ENCODE measurements at places on chromosomes 16 and 17.

- DNase-seq, result no peak
Observed at GRCh38 chr17:6524520-6524919, 31.8 kb downstream of the PITPNM3 start.

DNA sequence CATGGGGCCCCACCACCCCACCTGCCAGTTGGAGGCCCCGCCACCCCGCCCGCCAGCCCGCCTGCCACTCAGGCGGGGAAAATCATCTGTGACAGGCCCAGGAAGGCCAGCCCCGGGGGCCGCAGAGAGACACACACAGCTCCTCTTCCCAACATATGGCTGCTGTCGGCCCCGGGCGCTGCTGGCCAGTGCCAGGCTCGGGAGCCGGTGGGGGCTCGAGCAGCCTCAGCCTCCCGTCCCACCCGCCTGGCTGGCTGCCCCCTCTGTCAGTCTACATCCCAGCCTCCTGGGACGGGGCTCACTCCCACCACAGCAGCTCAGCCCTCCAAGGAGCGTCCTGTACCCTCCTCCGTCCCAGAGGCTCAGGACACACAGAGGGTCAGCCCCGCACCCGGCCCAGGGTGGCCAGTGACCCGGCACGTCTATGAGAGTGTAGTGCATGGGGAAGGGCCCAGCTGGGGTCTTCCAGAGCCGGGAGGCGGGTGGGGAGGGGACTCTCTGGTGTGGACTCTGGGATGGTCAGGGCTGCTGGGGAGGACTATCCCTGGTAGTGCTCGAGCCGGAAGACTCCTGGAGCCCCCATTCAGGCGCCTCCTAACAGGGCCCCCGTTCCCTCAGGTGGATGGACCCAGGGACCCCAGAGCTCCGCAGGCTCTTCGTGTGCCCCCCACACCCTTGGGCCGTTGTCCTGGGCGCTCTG lies 3.6 kb upstream of the PRR35 start:
- DNase-seq, result no peak

GRCh38 chr16:13478991-13479390 lies 441.0 kb upstream of the ERCC4 start:
- no peak for DNase-seq

DNA sequence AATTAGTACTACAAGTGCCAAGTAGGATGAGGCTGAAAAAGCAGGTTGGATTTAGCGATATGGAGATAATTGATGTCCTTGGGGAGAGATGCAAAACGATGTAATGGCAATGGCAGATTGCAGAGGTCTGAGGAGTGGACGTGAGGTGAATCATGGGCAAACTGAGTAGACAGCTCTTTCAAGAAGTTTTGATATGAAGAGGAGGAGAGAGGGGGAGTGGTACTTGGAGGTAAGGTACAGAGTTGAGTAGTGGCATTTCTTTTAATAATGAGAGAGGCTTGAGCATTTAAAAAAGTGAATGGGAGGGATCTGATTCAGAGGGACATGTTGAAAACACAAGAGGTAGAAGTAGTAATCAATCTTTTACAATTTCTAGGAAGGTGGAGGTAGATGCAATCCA lies 17.7 kb upstream of the VPS4A start:
- DNase-seq, result no peak

DNA sequence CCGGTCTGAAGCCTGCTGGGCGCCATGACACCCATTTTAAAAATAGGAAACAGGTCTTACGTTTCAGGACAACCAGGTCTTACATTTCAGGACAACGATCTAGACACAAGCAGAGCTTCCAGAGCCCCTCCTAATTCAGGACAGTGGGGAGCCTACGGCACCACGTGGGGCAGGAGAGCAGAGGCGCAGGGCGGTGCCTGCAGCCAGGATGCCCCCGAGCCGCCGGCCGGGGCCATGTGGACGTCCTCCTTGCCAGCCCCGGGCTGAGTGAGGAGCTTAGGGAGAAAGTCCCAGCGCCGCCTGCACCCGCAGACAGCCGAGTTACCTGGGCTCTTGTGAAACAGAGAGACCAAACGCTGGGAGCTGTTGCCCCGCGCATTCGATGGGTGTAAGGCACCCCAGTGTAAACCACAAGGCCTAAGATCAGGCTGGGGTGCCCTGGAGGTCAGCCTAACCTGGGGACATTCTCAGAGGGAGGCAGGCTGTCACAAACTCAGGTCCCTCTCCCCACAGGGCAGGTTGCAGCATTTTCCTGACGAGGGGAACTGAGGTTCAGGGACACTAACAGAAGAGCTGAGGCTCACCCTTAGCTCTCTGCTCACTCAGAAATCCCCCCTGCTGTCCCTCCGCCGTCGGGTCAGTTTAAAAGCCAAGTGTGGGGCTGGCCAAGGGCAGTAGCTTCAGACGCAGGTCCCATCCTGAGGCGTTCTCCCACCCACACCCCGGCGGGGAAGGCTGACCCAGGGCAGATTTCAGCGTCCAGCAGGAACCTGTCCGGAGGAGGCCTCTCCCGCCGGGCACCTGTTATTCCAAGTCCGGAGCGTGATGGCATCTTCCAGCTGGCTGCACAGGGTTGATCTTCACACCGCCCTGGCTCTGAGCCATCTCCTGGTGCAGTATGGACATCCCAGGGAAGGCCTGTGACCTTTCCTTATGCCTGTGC lies 1.8 kb upstream of the NOTUM start:
- DNase-seq, result no peak

DNA sequence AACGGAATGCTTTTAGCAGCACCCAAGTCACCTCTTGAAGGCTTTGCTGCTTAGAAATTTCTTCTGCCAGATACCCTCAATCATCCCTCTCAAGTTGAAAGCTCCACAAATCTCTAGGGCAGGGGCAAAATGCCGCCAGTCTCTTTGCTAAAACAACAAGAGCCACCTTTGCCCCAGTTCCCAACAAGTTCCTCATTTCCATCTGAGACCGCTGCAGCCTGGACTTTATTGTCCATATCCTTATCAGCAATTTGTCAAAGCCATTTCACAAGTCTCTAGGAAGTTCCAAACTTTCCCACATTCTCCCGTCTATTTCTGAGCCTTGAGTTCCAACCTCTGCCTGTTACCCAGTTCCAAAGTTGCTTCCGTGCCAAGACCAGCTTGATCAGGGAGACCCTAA lies 27.4 kb downstream of the TMC6 start:
- DNase-seq, result no peak

DNA sequence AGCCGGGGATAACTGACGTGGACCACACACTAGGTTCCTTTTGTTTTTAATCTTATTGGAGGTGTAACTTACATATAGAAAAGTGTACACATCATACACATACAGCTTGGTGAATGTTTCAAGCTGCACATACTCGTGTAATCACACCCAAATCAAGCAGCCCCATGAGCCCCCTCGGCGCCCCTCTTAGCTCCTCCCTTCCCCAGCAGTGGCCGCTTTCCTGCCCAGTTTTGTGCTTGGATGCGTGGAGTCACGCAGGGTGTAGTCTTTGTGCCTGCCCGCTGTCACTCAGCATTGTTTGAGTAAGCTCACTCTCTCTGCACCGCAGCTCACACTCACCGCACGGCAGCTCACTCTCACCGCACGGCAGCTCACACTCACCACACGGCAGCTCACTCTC lies 151.7 kb upstream of the CHMP6 start:
- no peak for DNase-seq

DNA sequence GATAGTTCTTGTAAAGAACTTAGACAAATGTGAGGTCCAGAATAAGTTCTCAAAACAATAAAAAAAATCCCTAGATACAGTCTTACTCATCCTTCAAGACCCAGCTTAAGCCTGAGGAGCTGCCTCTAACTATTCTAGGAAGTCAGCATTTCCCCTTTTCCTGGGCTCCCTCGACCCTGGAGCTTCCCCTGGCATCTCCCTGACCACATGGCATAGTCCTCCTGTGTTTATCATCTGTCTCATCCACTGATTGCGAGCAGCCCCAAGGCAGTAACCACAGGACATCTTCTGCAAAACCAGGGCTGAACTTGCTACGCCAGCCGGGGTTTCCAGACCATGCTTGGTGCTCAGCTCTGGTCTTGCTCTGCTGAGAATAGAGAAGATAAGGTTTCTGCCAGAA lies 36.7 kb upstream of the NLRP1 start:
- no peak for DNase-seq

DNA sequence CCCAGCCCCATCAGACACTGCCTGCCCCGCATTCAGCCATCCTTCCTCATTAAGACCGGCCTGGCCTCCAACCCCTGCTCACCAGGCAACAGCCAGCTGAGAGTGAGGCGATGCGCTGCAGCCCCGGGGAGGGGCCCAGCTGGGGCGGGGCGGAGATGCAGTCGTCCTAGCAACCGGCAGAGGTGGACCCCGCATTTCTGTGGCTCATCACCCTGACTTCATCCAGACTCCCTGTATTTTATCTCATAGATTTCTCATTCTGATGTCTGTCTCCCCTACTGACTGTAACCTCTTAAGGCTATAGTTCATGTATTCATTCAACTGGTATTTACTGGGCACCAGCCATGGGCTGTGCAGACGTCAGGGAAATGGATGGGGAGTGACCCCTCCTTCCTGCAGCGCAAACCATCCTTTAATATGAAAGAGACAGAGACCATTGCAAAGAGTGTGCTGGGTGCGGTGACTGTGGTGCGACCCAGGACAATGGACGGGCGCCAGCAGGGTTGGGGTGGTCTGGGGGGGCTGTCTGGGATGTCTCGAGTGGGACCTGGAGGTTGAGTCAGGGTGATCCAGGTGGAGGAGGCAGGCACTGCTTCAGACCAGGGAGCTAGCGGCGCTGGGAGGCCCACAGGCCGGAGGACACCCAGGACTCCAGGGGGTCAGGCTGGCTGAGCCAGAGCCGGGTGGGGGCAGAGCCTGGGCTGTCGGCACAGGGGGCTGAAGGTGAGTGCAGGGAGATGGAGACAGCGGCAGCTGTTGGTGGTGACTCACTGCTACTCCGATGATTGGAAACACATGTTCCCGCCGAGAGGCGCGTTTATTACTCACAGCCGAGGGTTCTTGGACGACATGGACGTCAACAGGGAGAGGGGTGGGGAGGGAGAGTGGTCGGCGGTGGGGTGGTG lies 10.5 kb upstream of the TIMP2 start:
- DNase-seq, result no peak

DNA sequence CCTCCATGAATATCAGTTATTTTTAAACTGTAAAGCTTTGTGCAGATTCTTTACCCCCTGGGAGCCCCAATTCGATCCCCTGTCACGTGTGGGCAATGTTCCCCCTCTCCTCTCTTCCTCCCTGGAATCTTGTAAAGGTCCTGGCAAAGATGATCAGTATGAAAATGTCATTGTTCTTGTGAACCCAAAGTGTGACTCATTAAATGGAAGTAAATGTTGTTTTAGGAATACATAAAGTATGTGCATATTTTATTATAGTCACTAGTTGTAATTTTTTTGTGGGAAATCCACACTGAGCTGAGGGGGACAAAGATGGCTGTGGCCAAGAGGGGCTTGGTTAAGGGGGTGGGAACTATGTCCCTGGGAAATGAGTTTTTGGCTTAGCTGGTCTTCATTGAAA lies 2.3 kb downstream of the CCL11 start:
- DNase-seq, result no peak

DNA sequence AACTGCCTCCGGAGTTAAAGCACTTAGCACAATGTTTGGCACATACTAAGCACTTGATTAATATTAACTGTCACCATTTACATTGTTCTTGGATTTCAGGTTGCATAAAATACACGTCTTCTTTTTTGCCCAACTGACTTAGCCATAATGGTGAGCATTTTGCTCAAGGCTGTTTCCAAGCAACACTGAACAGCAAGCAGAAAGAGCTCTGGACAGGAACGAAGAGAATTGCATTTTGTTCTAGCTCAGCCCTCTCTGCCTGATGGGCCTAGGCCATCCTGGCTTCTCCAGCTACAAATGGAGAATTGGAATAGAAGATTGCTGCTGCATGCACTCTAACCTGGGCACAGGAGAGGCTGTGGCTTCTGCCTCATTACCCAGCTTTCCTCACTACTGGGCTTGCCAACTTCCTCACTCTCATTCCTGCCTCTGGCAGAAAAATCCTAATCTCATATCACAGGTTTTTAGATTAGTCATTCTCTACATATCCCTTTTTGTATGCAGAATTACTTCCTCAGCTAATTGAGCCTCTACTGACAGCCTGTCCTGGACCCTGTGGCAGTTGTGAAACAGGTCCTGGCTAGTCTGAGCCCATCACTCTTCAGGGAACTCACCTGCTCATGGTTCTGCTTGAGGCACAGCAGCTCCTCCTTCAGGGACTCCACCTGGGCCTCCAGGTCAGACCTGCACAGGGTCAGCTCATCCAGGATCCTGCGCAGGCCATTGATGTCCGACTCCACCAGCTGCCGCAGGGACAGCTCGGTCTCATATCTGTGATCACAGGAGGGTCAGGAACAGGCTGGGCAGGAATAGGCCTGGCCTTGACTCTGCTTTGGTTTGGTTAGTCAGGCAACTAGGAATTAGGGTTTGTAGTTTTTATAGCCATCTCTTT lies 2.5 kb downstream of the KRT33A start:
- peak; percentile 76 for DNase-seq

GRCh38 chr16:31874366-31875111 lies 932 bp downstream of the ZNF267 start:
- DNase-seq, result no peak

GRCh38 chr16:78647019-78647418 lies 547.6 kb downstream of the WWOX start:
- no peak for DNase-seq

DNA sequence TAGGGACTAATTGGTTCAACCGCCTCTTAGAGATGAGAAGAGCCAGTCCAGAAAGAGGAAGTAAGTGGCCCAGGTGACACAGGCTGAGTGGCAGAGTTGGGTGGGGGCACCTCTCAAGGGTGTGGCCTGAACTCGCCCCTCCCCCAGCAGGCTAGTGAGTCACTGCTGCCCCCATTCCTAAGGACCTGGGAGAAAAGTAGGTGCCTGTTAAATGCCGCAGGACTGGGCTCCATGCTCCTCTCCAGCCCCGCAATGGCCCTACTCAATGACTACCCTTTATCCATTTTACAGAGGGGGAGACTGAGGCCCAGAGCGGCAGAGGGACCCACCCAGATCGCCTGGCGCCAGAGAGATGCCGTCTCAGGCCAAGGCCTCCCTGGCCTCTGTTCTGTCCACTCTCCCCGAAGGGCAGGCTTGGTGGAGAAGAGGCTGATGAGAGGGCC lies 8.1 kb downstream of the TMEM235 start:
- DNase-seq, result no peak

- no peak for DNase-seq
Observed at GRCh38 chr16:69219279-69219678, 32.3 kb downstream of the SNTB2 start.

- no peak for DNase-seq
Observed at GRCh38 chr16:57163842-57164241, 22.0 kb downstream of the PSME3IP1 start.

GRCh38 chr17:76239538-76240274 lies 587 bp downstream of the RNF157 start:
- DNase-seq, result no peak

DNA sequence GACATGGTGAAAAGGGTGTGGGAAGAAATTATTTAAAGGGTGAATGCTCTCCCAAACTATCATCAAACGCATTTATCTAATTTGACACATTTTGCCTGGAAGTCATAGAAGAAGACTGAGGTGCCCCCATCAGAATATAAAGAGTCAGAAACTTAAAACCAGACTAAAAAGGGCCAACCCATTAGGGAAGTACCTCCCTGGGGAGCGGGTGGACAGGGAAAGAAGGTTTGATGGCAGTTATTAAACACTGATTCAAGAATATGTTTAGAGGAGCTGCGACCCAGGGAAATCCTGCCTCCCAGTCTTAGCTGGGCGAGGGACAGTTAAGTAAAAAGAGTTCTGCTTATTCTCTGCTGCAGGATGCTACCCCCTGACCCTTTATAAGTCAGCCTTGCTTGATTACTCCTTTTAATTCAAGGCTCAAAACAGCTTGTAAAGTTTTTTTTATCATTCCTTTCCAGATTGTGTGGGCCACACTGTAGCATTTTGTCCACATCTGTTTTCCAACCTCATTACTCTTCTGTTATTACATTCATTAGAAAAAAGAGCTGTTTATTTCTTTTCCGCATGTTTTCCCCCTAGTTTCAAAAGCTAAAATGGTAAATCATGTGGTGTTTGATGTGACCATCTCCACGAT lies 138.5 kb upstream of the TBX2 start:
- no peak for DNase-seq
